ENCODE measurements at places on chromosomes 1 and 21.

DNA sequence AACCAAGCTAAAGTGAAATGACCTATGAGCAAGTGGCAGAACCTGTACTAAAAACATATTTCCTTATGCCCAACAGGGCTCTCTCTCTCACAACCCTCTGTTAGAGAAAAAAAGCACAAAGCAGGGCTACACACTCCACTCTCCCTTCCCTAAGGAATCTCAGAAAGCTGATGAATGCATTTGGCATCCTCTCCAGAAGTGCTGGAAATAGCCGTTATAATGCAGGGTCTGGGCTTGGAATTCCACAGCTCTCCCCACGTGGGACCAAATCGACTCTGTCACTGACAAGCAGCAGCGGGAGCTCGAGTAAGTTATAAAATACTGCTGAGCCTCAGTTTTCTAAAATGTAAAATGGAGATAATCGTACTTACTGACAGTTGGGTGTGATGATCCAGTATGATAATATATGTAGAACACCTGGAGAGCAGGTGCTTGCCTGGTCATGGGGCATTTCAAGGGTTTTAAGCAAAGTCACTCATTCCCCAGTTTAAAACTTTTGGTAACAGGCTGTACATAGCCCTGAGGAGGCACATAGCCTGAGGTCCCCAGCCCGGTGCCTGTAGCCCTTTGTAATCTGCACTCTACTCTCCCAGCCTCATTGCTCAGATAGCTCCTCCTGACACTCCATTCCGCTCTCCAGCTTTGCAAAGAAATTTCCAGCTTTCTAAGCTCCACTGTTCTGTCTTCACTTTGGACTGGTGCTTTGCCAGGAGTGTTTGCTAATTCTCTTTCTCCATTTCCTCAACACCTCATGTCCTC lies 175.6 kb upstream of the DAB1 start:
- DNase-seq = no peak

DNA sequence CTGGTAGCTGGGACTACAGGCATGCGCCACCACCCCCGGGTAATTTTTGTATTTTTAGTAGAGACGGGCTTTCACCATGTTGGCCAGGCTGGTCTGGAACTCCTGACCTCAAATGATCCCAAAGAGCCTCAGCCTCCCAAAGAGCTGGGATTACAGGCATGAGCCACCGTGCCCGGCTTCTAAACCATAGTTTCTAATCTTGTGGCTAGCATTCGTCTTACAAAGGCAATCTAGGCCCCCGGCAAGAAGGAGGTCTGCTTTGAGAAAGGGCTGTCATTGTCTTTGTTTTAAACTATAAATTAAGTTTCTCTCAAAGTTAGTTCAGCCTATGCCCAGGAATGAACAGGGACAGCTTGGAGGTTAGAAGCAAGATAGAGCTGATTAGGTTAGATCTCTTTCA lies 10.3 kb upstream of the L1TD1 start:
- no peak for DNase-seq

DNA sequence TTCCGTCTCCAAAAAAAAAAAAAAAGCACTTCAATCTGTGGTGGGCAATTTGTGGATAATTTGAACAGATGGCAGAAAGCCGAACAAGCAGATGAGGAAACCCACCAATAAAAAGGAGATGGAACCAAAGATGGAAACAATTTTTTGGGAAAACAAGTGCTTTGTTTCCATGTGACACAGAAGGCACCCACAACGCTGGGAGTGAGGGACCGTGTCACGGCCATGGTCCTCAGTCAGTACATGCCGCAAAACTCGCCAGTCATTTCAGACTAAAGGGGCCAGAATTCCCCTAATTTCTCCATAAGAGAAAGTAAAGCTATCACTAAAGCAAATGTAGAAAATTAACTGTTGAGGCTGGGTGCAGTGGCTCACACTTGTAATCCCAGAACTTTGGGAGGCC lies 5.0 kb downstream of the CCNL2 start:
- DNase-seq = no peak

- DNase-seq = no peak
Measured at GRCh38 chr1:151519667-151520066, 8.5 kb downstream of the CGN start.

DNA sequence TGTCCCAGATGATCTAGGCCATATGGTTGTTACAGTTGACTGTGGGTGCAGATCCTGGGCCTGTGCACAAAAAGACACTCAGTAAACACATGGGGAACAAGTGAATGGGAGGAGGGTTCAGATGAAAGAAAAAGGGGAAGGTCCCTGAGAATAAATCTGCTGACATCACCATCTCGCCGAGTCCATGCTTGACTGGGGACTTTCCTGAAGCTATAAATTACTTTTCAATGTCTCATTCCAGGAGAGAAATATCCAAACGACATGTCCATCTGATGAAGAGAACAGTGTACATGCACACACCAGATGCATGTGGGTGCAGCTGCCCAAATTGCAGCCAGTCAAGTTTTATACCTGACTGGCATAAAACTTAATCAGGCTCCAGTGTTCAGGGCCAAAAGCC lies 109.0 kb downstream of the HIVEP3 start:
- DNase-seq = no peak

Data from esophagus squamous epithelium (tissue), 5 donors.